ENCODE measurements at places on chromosomes 6 and 20.

DNA sequence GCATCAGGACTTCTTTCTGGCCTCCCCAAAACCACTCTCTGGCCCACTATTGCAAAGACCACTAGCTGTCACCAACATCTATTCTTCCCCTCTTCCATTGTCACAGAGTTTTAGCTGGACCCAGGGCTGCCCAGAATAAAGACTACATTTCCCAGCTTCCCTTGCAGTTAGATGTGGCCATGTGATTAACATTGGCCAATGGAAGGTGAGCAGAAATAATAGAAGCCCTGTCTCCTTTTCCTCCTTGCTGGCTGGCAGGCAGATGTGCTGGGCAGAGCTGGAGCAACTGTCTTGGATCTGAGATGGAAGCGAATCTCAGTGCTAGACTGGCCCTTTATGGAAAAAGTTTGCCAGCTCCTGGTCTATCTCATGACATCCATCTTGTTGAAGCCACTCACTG lies 97.0 kb downstream of the KCNB1 start:
- DNase-seq: peak; percentile 50

DNA sequence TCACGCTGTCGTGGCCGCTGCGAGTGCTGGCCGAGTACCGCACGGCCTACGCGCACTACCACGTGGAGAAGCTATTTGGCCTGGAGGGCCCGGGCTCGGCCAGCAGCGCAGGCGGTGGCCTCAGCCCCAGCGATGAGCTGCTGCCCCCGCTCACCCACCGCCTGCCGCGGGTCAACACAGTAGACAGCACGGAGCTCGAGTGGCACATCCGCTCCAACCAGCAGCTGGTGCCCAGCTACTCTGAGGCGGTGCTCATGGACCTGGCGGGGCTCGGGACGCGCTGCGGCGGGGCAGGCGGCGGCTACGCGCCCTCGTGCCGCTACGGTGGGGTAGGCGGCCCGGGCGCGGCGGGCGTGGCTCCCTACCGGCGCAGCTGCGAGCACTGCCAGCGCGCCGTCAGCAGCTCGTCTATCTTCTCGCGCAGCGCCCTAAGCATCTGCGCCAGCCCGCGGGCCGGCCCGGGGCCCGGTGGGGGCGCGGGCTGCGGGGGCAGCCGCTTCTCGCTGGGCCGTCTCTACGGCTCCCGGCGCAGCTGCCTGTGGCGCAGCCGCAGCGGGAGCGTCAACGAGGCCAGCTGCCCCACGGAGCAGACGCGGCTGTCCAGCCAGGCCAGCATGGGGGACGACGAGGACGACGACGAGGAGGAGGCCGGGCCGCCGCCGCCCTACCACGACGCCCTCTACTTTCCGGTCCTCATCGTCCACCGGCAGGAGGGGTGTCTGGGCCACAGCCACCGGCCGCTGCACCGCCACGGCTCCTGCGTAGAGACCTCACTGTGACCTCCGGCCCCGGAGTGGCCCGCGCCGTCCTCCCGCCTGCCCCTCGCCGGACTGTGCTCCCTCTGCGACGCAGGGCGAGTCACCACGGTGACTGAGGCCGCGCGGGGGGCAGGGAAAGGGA lies 5.7 kb downstream of the TMEM151B start:
- peak; percentile 72 for DNase-seq

DNA sequence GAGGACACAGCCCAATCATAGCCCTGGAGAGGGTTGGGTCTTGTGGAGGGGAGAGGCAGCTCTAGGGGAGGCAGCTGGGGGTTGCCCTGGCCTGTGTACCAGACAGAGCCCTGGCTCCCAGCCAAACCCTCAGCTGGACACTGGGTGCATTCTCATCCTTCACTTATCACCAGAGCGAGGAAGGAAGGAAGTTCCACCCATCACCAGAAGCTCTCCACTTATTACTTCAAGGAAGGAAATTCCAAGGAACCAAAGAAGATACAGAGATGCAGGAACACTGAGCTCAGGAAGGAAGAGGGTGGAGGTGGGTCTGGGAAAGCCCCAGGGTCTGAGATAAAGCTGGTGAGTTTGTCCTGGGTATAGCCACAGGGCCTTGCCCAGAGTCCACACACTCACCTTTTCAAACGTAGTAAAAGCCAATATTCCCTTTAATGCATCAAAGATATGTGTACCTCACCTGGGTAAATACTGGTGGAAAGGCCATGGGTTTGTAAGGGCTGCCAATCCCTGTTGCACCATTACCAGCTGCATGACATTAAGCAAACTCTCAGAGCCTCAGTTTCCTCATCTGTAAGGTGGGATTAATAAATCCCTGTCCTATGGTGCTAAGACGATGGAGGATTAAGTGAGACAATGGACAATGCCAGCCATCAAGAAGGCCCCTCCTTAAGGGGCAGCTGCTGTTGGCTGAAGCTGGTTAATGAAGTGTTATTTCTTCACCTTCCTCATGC lies 109.7 kb upstream of the NAA20 start:
- no peak for DNase-seq

GRCh38 chr6:47134476-47135189 lies 92.5 kb upstream of the ADGRF1 start:
- DNase-seq: no peak

DNA sequence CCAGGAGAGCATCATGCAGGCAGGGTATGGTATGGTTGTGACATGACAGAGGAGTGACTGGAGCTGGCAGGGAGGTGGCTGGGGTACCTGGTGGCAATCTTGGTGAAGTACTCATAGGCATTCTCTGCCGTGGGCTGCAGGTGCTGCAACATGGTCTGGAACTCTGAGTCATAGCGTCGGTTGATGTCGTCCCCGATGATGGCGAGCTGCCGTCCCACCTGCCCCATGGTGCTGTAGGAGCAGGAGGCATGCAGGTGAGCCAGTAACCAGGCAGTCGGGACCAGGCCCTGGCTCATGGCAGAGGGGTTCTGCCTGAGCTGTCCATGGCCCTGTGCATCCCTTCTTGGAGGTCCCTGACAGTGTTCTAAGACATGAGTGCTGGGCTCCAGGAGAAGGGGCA lies 4.9 kb downstream of the BAK1 start:
- DNase-seq: no peak

DNA sequence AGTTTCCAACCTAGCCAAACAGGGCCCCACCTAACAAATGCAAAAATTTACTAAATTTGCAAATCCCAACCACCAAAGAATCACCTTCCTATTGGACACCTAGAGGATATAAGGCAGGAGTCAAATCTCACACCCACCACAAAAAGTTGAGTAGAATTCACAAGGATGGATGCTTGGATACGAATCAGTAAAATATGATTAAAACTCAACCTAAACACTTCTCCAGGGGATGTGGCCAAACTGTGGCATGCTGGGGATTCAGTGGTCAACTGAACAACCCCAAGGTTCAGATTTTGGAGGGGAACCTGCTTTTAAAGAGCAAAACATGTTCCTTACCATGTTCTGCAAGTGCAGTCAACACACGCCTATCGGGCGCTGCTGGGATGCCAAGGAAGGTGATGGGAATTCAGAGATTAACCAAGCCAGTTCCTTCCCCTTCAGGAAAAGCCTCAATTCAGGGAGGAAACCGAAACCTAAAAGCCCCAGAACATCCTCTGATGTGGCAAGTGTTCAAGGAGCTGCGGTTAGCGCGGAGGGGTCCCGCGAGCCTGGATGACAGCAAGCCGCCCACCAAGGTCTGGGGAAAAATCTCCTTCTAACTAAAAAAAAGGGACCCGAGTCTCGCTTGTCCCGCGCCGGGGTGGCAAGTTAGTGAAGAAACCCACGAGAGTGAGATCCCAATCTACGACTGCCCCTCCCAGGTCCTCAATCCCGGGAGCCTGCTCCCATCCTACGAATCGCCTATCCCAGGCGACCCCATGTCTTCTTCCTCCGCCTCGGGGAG lies 902 bp downstream of the SAMHD1 start:
- no peak for DNase-seq

Measured in retina (tissue), 1 donor.